Neural crest cell (in vitro differentiated cells): ENCODE measurements at places on chromosomes 11 and 22. TPM values are rescaled to one million over a fixed set of nuclear protein-coding genes. Genes with fewer than 3 reads are reported as not detected.

The ANO9 gene
- not detected in 2 replicates for total RNA-seq

The FBXO3 gene
- total RNA-seq, result 23.2 TPM in 2 replicates

The SPON1 gene
- 12.2 and 13.2 TPM in 2 replicates for total RNA-seq

The MS4A3 gene
- total RNA-seq, result not detected in 2 replicates

The NCF4 gene
- total RNA-seq, result not detected in 2 replicates

The C11orf52 gene
- total RNA-seq, result not detected in 2 replicates

The SEZ6L gene
- total RNA-seq, result 1.6 and 1.7 TPM in 2 replicates

The C1QTNF5 gene
- total RNA-seq, result 1.9 and 2.1 TPM in 2 replicates

The GP1BB gene
- 4.6 and 4.8 TPM in 2 replicates for total RNA-seq
